ENCODE measurements at places on chromosomes 11 and 22.

- DNase-seq: no peak
Observed at GRCh38 chr11:120859552-120860295, 164.2 kb upstream of the TBCEL start.

DNA sequence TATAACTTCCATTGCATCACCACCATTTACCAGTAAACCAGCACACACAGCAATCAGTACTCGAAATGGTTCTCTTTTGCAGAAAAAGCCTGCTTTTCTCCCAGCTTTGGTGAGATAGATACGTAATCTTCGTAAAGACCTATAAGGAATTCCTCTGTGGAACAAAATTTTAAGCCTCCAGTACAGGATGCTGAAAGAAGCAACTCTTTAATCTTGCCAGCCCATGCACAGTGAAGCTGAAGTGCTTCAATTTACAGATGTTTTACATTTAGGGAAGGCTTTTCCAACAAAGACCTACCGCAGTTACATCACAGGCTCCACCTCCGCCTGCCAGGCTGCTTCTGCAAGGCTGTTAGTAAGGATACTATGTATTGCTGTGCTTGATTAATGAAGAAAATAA is 1.9 kb downstream of the ELMOD1 start:
- DNase-seq: no peak

DNA sequence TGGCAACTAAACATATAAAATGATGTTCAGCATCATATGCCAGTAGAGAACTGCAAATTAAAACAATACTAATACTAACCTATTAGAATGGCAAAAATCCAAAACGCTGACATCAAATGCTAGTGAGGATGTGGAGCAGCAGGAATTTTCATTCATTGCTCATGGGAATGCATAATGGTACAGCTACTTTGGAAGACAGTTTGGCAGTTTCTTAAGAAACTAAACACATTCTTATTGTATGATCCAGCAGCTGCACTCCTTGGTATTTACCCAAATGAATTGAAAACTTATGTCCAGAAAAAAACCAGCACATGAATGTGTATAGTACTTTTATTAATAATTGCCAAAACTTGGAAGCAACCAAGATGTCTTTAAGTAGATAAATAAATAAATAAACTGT is 258.0 kb downstream of the TENM4 start:
- DNase-seq: peak; percentile 39

- no peak for DNase-seq
Observed at GRCh38 chr11:1508491-1508891, 21.9 kb upstream of the MOB2 start.

DNA sequence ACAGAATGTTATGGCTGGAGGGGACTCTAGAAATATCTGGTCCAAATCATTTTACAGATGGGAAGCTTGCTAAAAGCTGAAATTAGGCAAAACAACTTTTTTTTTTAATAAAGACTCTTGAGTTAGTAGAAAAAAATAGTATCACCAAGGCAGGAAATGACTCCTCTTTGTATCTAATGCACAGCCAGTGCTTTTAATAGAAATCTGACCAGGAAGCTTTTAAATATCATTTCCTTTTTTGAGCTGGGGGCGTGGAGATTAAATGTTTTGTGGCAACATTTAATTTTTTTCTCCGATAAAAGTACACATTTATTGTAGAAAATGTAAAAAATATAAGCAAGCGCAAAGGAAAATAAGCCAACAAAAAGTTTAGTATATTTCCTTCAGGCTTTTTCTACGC is 22.5 kb downstream of the TRAF6 start:
- DNase-seq: no peak

DNA sequence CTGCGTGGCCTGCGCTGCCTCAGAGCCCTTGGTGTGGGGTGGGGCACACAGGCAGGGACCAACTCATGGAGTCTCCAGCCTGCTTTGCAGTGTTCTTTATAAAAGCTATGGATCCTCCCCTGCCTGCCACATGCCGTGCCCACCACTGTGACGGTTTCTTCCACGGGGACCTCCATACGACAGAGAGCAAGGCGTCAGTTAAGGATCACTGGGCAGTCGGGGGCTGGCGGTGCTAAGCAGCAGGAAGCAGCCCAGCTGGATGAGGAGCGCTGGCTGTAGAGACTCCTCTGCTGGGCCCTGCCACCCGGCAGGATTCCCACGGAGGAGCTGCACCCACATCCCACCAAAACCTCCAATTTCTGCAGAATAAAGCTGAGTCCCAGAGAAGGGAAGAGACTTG is 23.1 kb upstream of the EFCAB6 start:
- DNase-seq: no peak

- DNase-seq: peak; percentile 79
Observed at GRCh38 chr11:12813371-12814225, 139.4 kb downstream of the TEAD1 start.

DNA sequence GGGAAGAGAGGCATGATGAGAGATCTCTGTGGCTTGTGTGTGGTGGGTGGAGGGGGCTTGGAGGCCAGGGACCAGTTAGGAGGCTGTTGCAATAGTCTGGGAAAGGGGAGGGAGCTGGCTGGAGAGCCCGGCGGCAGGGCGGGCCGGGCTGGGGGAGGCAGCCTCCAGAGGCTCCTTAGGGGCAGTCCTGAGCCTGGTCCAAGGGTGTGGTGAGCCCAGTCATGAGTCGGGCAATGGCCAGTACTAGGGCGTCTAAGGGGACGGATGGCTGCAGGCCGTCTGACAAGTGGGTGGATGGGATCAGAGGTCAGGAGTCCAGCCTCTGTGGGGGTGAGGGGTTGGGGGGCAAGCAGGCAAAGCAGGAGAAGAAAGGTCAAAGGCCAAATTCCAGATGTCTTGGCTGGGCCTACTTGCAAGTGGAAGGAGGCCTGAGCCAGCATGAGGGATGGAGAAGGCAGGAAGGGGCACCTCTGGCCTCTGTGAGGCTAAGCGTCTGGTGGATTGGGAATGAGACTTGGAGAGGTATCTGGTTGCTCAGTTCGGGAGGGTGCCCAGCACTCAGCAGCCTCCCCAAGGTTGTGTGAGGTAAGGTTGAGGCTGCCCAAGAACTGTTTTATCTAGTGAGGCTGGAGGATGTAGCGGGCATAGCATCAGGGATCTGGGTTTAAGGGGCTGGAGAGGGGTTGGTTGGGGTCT is 6.0 kb upstream of the CD248 start:
- no peak for DNase-seq

DNA sequence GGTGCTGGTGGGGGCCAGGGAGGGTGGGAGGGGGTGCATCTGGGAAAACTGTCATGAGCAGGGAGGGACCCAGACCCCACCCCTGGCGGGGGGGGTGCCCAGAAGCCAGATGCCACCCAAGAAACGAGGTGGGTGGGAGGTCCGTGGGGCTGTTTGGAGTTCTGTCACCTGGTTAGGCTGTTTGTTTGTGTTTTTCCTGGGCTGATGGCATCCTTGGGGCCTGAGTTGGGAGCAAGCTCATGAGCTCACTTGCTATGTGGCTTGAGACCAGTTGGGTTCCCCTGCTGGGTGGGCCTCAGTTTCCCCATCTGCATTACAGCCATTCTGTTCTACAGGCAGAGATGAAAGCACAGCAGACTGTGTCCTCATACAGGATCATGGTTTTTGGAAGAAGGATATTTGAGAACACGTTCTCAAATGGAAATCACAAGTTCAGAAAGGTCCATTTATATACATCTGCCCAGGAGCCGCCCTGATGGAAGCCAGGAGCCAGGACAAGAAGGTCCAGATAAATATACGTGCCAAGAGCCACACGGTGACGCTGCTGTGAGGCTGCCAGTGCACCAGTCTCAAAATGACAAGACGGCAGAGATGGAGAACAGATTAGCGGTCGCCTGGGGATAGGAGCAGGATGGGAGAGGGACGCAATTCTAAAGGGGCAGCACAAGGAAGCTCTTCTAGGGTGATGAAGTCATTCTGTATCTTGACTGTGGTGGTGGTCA is 312.9 kb downstream of the MN1 start:
- peak; percentile 47 for DNase-seq

DNA sequence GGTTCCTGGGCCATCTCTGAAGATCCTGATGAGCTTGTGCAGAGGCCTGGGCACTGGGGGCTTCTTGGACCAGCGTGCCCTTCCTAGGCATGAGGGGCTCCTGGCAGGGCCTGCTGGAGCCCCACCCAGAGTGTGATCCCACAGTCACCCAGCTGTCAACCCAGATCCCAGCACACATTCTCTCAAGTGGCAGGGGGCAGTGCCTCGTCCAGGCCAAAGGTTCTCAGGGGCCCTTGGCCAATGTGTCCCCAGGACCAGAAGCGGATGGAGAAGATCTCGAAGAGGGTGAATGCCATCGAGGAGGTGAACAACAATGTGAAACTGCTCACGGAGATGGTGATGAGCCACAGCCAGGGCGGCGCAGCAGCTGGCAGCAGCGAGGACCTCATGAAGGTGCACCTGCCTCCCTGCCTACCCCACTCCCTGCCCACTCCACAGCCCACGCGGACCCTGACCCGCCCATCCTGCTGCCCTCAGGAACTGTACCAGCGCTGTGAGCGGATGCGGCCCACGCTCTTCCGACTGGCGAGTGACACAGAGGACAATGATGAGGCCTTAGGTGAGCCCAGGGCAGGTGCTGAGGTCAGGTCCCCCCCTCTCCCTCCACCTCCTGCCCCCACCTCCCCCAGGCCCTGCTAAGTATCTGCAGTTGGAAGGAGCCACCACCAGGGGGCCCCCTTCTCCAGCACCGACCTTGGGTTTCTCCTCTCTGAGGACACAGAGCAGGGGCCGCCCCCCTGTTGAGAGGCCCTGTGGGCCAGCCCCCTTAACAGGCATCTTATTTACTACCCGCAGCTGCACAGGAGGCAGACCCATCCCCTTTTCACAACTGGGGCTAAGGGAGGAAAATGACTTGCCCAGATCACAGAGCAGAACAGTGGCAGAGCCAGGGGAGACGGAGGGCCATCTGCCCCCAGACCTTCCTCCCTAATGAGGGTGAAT is 14.7 kb downstream of the GGA1 start:
- DNase-seq: peak; percentile 51
